ENCODE measurements at places on chromosomes 12 and 14.
A peak's percentile ranks its signal among the peaks of the same experiment; 100 is the strongest.

- DNase-seq = no peak
Observed at GRCh38 chr14:32620303-32620702, 291.2 kb downstream of the AKAP6 start.

DNA sequence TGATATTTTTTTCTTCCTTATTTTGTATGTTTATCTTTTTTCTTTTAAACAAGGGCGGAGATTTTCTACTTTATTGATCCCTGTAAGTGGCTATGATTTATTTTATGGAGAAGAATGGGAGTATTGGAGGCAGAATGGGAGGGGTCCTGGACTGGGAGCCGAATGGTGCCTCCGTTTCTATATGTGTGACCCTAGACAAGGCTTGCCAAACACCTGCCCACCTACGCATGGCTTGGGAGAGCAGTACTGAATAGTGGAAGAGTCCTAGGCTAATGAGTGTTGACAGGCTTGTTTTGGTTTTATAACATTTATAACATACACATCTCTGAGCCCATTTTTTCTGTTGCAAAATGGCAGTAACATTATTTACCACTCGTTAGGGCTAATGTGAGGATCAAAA is 29.0 kb downstream of the STK38L start:
- DNase-seq = no peak

DNA sequence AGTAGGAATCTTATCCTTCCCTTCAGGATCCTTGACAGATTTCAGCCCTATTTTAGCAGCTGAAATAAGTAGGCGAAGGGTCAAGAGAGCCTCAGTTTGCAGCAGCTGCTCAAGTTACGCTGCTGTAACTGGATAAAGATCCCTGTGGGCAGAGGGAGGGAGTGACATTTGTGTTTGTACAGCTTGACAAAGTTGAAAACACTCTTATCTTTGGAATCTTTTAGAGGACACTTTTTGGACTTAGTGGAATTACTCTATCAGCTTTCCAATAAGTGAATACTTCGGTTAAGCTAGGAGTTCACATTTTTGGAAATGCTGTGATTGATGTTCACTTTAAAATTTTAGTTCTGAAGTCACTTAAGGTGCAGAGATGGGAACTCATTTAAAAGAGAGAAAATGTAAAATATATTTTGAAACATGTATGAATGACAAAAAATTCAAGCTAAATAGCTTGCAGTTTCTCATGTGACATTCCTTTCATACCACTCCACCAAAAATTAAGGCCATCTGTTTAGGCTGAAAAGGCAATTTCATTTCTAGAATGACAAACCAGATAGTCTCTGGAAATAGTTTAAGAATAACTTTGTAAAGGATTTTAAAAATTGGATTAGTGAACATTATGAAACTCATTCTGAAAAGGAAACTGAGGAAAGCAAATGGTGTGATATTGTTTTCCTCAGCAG is 55.2 kb downstream of the SLC38A4 start:
- no peak for DNase-seq

GRCh38 chr14:30389877-30390385 is 169.0 kb upstream of the G2E3 start:
- DNase-seq = no peak

DNA sequence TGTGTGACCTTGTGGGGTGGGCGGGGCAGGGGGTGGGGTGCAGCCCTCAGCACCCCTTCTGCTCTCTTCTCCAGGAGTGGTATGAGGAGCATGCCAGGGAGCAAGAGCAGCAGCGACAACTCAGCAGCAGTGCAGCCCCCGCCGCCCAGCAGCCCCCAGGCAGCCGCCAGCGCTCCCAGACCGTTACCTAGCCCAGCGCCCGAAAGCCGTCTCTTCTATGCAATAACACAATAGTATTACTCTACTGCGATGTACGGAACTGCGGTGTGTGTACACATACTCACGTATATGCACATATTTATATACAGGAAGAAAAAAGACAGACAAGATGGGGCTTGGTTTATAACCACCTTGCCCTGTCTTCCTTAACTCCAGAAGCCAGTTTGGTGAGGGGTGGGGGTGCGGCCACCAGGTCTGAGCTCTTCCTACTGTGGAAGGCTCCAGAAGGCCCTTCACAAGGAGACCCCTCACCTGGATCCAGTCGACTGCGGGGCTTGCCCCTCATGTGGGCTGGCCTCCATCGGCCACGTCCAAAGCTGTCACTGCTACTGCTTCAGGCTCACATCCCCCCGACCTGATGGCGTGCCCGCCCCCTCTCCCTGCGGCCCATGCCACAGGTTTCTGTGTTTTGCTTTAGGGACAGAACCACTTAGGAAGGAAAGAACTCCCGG is 38.9 kb downstream of the SLC8B1 start:
- no peak for DNase-seq

- DNase-seq = no peak
Observed at GRCh38 chr14:22176957-22177356, 412.1 kb downstream of the DAD1 start.

GRCh38 chr12:3084742-3085141 is 7.6 kb downstream of the TSPAN9 start:
- no peak for DNase-seq

DNA sequence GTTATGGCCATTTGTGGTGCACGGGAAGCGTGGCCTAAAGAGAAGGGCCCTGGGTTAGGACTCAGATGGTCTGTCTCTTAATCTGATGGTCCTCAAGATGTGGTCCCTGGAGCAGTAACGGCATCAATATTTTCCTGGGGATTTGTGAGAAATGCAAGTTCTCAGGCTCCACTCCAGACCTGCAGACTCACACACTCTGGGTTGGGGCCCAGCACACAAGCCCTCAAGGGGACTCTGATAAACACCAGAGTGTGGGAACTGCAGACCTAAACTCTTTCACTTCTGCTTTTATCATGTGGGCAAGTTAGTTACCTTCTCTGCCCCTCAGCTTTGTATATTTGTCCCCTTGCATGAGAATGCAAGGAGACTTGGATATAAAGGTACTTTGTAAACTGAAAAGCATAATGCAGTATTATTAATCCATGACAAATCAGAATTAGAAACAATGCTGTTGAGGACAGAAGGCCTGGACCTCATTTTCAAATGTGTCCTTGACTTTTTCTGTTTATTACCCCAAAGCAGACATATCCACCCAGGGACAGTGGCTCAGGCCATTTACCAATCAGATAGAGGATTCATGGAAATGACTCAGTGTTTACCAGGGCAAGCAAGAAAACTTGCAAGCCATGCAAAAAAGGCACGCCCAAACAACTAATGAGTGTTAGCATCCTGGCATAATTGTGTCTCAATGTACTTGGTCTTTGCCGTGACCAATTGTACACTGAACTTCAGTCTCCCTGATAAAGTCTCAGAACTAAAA is 157.0 kb downstream of the ASCL1 start:
- DNase-seq = no peak

GRCh38 chr12:128458301-128458974 is 191.5 kb downstream of the TMEM132C start:
- no peak for DNase-seq

- no peak for DNase-seq
Observed at GRCh38 chr14:71780822-71781221, 151.4 kb upstream of the RGS6 start.

GRCh38 chr12:33587784-33588712 is 148.4 kb upstream of the SYT10 start:
- no peak for DNase-seq

DNA sequence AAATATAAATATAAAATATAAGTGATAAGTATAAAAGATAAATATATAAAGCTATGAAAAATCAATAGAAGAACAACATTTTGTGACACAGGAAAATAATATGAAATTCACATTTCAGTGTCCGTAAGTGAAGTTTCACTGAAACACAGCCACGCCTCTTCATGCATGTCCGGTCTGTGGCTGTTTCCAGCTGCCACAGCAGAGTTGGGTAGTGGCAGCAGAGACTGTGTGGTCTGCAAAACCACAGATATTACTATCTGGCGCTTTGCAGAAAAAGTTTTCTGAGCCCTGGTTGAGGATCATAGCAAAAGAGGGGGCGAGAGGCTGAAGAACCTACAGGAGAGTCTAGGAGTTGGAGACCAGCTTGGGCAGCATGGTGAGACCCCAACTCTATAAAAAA is 780 bp downstream of the SERPINA4 start:
- no peak for DNase-seq

- no peak for DNase-seq
Observed at GRCh38 chr12:111215881-111216280, 153.0 kb downstream of the PHETA1 start.

GRCh38 chr12:98894412-98895085 is 249.5 kb downstream of the APAF1 start:
- DNase-seq = no peak

DNA sequence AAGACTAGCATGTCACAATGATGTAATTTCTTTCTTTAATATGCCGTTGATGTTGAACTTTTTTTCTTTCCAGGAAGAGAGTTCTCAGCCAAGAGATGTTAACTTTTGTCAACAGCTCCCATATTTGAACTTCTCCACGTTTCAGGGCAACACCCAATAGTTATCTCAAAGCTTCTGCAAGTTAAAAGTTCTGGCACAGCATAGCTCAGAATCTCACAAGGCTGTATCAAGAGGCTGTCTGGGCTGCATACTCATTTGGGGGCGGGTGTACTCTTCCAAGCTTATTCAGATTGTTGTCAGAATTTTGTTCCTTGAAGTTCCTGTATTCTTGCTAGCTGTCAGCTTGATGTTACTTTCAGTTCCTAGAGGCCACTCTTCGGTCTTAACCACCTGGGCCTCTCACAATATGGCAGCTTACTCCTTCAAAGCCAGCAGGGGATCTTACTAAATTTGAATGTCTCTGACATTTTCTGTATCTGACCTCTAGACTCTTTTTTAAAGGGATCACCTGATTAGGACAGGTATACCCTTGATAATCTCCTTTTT is 38.9 kb downstream of the KCNC2 start:
- DNase-seq = no peak

DNA sequence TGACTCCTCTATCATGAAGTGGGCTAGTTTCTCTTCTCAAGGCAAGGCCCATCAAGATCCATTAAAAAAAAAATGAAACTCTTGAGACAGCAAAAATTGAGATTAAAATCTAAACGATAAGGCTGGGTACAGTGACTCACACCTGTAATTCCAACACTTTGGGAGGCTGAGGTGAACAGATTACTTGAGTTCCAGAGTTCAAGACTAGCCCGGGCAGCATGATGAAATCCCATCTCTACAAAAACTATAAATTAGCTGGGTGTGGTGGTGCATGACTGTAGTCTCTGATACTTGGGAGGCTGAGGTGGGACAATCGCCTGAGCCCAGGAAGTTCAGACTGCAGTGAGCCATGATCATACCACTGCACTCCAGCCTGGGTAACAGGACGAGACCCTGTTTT is 226.5 kb upstream of the SOX5 start:
- no peak for DNase-seq

DNA sequence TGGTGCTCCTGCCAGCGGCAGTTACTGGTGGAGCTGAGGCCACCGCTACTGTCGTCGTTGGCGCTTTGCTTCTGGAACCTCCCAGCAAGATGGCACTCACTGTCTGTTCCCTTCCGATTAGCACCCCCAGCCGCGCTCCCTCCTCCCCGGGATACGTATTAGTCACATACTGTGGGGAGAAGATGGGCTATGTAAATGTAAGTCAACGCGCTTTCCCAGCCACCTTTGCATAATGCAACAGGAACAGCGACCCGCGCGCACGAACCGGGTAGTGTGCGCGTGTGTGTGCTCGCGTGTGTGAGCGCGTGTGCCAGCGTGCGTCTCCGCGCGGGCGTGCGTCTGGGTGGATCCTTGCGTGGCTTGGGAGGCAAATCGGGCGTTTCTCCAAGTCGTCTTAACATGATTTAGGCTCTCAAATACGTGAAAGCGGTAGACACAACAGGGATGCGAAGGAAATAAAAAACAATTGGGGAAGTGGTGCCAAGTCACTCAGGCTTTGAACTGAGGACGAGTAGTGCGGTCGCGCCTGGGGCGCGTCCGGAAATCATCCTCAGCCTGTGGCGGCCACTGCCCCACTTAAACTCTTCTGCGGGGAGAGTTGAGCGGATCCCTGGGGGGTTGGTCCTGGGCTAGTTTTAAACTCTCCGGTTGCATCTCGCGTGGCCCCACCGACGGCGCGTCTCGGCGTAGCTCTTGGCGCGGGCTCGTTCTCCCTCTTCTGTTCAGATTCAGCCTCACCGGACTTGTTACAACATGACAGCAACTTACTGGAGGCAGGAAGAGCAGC is 1.8 kb downstream of the FLRT2 start:
- no peak for DNase-seq

GRCh38 chr14:53601409-53601808 is 355.2 kb downstream of the BMP4 start:
- no peak for DNase-seq

- no peak for DNase-seq
Observed at GRCh38 chr14:94292872-94293577, at the start of gene SERPINA10. SERPINA10 (minus strand) TSS chr14:94293268; CDS start chr14:94290593, 2,675 bp downstream.

DNA sequence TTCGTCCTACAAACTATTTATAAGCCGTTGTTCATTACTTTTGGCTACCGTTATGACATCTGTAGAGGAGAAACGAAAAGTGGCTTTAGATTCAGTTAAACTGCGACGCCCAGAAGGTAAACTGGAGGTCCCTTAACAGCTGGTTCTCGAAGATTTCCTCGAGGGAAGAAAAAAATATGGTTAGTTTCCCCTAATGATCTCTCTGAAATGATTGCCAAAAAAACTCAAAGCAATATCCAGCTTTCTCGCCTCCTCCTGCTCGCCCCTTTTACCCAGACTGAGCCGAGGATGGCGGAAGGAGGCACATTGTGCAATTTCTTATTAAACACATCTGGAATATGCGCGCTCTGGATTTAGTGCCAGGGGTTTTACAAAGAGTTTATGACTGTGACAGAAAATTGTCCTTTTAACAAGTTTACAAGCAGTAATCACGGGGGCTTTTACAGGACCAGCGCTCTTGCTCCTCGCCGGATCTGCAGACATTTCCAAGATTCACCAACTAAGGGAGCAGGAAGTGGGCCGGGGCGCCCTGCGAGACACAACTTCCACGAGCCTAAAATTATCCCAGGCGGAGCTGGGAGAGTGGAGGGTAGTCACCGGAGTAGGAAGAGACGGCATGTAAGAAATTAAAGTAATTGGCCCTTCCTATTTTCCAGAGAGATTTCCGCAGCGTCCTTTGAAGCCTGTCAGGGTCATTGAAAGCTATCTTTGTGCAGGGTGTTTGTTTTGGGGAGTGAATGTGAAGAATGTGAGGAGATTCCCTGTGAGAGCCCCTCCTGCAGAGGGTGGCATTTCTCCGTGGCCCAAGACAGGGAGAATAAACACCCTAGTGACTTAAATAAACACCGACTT is 5.6 kb downstream of the SIX1 start:
- no peak for DNase-seq

DNA sequence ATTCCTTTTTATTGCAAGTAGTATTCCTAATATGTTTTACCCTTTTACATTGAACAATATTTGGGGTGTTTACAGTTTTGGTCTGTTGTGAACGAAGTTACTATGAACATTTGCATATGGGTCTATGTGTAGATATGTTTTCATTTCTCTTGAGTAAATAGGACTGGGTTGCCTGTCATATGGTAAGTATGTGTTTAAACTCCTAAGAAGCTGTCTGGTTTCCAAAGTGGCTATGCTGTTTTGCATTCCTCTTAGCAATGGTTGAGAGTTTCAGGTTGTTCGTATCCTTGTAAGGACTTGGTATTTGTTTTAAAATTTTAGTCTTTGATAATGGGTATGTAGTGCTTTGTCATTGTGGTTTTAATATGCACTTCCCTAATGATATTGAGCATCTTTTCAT is 6.3 kb downstream of the METAP2 start:
- DNase-seq = no peak

GRCh38 chr12:57242329-57242690 is 8.7 kb downstream of the STAC3 start:
- no peak for DNase-seq

- DNase-seq = peak; percentile 18
Observed at GRCh38 chr12:6752167-6752920, 597 bp downstream of the MLF2 start.
